ENCODE measurements at places on chromosomes 6 and 20.

DNA sequence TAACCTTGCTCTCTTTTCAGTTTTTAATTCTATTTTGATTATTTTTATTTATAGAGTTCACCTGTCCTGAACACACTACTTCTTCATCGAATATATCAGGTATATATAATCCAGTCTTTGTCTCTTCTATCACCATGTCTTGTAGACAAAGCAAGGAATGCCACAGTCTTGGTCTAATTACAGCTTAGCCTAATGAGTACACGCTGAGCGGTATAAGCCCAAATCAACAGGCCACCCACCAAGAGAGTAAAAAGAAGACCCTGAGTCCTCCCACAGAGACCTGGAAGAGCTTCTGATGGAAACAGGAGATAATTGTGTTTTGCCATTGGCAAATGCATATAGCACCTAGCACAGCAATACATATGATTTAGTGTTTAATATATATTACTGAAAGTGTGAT lies 68.7 kb upstream of the TCF21 start:
- no peak for DNase-seq

DNA sequence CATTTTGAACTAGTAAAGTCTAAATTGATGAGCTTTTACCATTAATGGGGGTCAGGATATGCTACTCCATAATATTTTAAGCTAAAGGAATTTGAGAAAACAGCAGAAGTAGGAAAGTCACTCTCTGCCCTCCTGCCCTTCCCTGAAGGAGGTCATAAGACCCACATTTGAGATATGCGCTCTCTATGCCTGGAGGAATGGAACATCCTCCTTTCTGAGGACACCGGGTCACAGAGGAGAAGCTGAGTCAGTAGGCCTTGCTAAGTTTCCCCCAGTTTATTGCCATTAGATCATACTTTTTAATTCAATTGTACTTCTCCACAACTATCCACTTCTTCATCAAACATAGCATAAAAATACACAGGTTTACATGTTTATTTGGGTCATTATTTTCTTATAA lies 40.3 kb downstream of the AKAP7 start:
- DNase-seq, result no peak

- DNase-seq, result no peak
Measured at GRCh38 chr6:45552536-45552935, 174.8 kb upstream of the SUPT3H start.

- DNase-seq, result no peak
Measured at GRCh38 chr6:125307150-125307838, 5.5 kb upstream of the HDDC2 start.

DNA sequence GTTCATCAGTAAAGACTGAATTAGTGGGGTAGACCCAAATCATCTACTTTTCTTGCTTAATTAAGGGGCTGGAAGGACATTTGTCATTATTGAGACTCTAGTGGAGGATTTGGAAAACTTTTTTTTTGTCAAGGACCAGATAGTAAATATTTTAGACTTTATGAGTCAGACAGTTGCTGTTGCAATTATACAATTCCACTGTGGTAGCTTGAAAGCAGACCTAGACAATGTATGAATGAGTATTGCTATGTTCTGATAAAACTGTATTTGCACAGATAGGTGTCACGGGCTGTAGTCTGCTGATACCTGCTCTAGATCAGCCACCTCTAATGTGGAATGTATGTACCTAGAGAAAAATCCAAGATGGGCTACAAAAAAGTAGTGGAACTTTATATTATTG lies 175.0 kb downstream of the CARMIL1 start:
- no peak for DNase-seq

GRCh38 chr20:63767886-63768285 lies 28.3 kb downstream of the SLC2A4RG start:
- no peak for DNase-seq

- no peak for DNase-seq
Measured at GRCh38 chr6:5305968-5306626, 44.8 kb downstream of the FARS2 start.

DNA sequence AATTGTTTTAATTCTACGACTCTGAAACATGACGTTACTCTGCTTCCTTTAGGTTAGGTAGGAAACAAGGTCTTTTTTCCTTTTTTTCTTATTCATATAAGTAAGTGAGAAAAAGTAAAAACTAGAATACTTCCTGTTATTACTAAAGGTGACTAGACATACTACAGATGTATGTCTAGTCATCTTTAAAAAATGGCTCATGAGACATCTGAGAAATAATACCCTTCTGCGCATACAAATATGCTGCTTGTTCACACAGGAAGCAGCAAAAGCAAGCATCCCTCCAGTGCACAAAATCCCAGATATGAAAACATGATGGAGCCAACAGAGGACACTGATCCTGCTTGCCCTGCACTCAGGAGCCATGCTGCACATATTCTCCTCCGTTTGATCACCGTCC lies 699.1 kb downstream of the EPM2A start:
- DNase-seq, result no peak

DNA sequence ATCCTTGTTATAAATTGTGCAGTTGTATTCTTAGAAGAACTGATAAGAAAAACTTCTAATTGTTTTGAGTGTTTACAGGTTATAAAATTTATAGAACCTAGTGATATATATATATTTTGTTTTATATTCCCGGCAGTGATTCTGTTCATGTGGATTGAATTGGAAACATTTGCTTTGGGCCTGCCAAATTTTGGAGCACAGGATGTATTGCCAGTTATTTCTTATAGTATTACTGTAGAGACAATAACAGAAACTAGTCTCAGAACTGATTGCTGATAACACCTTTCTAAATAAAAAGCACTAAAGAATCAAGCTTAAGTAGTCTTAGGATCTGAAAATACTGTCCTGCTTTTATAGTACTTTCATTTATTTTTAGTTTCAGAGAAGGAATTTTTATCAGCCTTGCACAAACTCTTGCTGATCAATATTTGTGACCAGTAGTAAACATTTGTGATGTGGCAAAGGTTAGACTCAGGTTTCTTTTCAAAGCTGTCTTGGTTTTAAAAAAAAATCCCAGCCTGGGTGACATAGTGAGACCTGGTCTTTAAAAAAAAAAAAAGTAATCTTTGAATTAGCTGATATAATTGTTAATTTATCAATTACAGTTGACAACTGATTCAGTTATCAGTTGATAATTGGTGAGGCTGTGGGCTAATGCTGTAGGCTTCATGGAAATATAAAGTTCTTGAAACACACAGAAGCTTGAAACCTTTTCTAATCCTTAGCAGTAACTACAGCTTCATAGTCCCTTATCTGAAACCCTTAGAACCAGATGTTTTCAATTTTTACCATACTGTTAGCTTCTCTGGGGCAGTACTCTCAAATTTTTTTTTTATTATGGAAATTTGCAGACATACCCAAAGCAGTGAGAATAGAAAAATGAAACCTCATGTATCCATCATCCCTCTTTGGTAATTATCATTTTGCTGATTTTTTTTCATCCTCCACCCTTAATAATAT lies 42.4 kb downstream of the RNGTT start:
- no peak for DNase-seq

DNA sequence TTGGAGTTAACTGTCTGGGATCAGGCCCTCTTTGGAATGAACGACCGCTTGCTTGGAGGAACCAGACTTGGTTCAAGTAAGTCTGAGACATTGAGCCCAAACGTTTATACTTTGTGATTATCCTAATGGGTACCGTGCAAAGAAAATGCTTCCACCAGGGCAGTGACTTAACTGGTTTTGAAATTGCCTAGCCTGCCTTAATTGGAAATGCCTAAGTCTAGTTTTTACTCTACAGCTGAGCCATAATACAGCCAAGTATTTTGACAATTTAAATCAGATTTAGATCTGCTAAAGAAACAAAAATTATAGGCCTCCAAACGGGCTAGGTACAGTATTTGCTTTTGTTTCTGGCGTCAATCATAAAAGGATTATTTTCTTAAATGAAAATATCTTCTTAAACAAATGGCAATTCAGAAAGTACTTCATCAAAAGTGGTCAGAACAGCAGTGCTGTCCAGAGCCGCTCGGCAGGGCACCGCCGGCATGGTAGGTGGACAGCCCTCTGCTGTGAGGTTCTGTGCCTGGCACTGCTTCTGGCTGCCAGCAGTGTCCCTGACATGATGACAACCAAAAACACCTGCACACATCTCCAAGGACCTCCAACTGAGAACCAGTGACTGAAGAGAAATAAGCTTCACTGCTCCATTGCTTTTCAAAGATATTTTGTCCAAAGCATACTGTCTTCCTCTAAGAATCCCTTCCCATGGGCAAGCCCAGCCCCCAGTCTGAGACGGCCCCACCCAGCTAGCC lies 55.6 kb downstream of the EZR start:
- no peak for DNase-seq

DNA sequence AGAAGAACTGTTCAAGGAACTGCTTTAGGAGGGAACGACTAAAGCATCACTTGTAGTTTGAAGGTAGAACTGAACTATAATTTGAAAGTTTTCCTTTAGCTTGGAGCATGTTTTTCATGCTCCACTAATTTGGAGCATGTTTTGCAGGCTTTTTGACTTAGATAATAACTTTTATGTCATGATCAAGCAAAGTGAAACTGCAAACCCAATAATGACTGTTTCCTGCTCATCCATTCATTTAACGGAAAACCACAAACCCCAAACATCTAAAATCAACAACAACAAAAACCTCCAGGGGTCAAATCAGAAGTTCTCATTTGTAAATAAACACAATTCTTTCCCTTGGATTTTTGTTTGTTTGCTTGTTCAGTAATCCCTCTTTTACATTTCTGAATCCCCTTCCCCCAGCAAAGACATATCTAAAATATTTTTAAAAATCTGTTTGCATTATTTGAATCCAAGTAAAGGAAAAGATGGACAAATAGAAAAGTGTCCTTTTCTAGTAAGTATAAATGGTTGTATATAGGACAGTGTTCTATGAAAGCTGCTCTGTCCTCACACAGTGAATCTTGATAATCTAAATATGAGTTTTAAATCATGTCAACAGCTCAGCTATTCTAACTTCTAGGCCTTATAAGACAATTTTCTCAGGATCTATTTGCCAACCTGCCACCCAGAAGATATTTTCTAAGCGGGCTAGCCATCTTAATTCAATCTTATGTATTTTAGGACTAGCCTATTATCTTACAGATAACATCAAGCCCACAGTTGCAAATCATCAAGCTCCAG lies 2.6 kb downstream of the SIM1 start:
- DNase-seq, result no peak

DNA sequence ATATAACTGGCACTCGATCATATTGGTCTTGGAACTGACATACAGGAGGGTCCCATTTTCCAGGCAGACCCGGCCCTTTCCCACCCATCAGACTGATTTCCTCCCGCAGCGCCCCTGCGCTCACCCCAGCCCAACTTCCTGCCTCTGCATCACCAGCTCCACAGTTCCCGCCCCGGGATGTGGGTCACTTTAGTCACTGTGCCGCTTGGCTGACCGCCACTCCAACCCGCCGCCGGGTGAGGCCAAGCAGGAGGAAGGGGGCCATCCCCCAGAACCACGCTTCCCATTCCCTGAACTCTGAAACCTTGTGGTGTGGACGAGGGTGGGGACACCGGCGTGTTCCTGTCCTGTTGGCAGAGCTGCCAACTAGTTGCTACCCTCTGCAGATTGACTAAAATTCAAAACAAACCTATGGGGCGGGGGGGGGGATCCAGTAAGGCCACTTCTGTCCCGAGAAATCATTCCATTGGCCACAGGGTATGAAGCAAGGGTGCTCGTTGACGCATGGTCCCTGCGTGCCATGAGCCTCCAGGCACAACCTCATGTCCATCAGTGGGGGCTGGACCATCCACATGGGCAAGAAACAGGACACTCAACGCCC lies 12.3 kb downstream of the TGM2 start:
- no peak for DNase-seq

GRCh38 chr6:132204591-132204990 lies 196.7 kb downstream of the MOXD1 start:
- no peak for DNase-seq

DNA sequence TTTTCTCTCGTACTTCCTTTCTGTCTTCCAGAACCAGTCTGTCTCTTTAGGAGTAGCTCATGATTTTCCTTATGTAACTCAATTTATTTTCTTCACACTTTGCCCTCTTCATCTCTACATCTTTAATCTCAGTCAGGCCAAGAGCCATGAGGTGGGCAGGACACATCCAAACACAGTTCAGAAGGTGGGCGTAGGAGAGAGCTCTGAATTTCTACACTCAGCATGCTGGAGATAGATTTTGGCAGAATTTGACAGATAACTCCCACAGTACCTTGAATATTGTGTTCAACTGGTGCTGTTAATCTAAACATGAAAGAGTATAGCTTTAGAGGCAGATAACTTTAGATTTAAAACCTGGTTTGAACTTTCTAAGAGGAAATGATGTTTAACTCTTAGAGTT lies 23.8 kb upstream of the ZBTB24 start:
- DNase-seq, result no peak

GRCh38 chr20:15618110-15618509 lies 955.1 kb downstream of the KIF16B start:
- DNase-seq, result no peak

DNA sequence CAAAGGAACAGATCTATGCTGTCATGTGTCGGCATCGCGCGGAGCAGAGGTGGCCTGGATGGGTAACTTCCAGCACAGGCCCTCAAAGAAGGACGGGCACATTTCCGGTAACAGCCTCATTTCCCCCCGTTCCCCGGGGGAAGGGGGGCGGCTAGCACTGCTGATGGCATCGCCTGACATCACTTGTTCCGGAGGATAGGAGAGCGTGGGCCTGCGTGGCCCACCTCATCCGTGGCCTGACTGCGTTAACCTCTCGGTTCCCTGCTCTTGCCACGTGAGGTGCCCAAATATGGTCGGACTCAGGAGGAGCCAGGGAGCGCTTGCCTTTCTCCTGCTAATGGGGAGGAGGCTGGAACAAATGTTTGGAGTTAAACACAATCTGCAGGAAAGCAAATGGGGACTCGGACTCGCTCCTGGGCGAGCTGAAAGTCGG lies at the start of gene AKAP12:
AKAP12 (plus strand) TSS at position 365 of the 433 bp plus-strand sequence. CDS start 596 bp downstream, outside the sequence.
- no peak for DNase-seq

- DNase-seq, result no peak
Measured at GRCh38 chr20:22383156-22383555, 201.2 kb downstream of the FOXA2 start.

DNA sequence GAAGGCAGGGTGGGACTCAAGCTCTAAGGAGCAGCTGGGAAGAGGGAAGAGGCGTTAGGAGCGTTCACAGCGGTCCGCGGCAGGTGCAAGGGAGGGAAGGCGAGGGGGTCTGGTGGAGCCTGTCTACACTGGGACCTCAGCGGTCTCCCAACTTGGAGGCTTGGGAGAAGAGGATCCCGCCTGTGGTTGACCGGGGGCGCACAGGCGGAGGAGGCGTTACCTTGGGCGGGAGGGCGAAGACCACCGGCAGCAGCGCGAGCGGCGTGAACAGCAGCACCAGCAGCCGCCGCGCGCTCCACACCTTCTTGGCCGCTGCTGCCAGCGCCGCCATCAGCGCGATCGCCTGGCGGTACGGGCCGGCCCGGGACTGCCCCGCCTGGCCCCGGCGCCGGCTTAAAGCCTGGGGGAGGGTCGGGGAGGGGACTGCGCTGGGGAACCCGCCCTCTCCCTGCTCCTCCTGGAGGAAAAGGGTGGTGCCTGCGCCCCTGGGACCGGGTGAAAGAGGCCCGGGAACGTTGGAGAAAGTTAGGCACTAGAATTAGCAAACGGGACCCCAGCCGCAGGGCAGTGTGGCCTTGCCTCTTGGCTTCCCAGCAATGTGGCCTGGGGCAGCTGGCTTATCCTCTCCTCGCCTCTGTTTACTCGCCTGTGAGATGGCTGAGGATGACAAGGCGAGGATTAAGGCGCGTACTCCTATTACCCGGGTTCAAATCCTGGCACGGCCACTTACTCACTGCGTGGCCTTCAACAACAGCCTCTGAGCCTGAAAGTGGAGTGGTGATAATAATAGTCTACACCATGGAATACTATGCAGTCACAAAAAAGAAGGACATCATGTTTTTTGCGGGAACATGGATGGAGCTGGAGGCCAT lies at the start of gene SLC13A3:
SLC13A3 (minus strand) TSS at position 369 of the 872 bp plus-strand sequence; CDS start at position 331, 38 bp downstream.
- DNase-seq, result no peak

- no peak for DNase-seq
Measured at GRCh38 chr6:149236589-149236988, 80.9 kb upstream of the TAB2 start.
